ENCODE measurements at places on chromosomes 16 and 17. TPM values are rescaled to one million over a fixed set of nuclear protein-coding genes. Genes with fewer than 3 reads are reported as not detected.

SLFN14 gene
- 1.0 TPM for total RNA-seq

TNP2 gene
- total RNA-seq = not detected

USP43 gene
- 12.1 TPM for total RNA-seq

FOXL1 gene
- 2.5 TPM for total RNA-seq

TEKT5 gene
- total RNA-seq = 0.44 TPM

EPOP gene
- total RNA-seq = 1.1 TPM

BEAN1 gene
- 5.9 TPM for total RNA-seq

KRT27 gene
- 0.22 TPM for total RNA-seq

Data from camera-type eye (tissue), 1 donor.